ENCODE measurements at places on chromosomes 4 and X.
A peak's percentile ranks its signal among the peaks of the same experiment; 100 is the strongest.

- DNase-seq: no peak
Observed at GRCh38 chr4:23382879-23383278, 507.0 kb downstream of the PPARGC1A start.

- no peak for DNase-seq
Observed at GRCh38 chrX:118545510-118545909, 49.9 kb downstream of the DOCK11 start.

- DNase-seq: no peak
Observed at GRCh38 chrX:103637604-103638338, 9.0 kb downstream of the TCEAL1 start.

DNA sequence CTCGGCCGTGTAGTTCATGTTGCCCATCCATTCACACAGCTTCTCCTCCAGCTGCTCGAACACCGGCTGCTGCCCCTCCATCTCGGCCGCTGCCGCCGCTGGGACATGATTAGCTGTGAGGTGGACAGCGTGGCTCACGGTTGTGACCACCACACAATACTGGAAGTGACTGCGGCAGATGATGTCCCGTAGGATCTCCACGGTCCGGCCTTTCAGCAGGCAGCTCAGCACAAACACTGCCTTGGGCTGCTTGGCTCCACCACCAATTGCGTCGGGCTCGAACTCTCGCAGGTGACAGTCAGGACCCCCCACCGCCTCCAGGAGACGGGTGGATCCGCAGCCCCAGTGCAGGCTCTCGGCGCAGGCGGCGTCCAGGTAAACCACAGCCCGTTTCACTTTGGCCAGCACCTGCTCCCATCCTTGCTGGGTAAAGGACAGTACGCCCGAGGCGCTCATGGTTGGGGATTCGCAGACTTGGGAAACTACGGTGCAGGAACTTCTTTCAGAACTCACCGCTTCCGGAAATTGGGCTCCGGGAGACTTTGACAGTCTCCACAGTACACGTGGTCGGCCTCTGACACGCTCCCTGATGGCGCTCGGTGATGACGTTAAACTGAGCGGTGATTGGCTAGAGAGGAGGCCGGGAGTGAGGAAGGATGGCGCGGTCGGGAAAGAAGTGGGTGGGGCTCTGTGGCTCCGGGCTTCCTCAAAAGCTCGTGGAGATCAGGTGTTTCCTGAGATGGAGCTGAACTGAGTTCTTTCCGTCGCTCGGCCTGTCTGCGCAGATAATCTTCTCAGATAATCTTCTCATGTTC, at the start of gene SCFD2:
Gene SCFD2 (minus strand): TSS at position 576 of the 815 bp plus-strand sequence.
- peak; percentile 97 for DNase-seq

- DNase-seq: no peak
Observed at GRCh38 chr4:73447671-73448070, 11.7 kb downstream of the AFP start.

- DNase-seq: no peak
Observed at GRCh38 chr4:8192748-8193738, 6.0 kb upstream of the SH3TC1 start.

DNA sequence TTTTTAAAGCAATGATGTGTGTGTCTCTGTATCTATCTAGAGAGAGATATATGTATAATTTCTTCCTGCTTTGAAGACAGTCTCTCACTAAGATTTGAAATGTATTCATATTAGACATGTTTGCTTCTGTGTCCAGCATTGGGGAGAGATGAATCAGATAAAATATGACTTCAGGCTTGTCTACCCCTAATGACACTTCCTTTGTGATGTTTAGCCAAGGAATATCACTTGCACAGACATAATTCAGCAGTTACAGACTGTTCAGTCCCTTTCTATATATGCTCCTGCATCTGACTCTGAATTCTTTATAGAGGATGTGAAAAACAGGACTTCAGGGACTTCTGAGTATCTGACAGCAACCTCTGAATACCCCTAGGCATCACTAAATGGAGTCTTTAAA, 158.4 kb downstream of the DCLK2 start:
- DNase-seq: no peak

DNA sequence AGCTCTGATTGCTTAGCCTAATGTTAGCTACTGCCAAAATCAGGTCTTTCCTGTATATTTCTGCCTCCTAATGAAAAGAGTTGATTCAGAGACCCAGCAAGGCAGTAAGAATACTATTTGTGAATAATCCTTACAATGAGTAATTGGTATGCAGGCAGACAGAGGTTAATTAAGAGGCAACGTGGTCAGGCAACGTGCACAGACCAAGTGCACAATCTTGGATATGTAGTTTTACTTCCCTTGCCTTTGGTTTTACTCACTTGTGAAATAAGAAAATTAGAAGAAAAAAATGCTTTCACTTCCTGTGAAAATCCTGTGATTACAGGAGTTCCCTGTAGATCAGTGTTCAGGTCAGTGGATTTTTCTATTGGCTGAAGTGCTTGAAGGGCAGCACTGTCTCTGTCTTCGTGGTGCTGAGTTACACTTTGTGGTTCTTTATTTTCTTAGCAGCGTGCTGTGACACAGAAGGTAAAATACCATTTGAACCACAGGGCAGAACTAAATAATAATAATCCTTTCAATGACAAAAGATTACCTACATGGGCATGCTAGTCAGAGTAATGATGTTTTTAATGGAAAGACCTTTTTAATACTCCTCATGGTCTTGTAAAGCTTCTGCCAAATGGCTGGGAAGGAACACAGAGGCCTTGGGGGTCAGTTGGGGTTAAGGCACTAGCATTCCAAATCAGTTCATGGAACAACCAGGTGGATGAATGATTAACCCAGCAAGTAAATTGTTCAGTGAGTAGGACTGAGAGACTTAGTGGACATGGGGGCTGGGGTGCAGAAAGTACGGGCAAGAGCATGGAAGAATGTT, 430.9 kb downstream of the MAPK10 start:
- DNase-seq: no peak

GRCh38 chr4:120399826-120400225, 333.2 kb upstream of the MAD2L1 start:
- DNase-seq: no peak

DNA sequence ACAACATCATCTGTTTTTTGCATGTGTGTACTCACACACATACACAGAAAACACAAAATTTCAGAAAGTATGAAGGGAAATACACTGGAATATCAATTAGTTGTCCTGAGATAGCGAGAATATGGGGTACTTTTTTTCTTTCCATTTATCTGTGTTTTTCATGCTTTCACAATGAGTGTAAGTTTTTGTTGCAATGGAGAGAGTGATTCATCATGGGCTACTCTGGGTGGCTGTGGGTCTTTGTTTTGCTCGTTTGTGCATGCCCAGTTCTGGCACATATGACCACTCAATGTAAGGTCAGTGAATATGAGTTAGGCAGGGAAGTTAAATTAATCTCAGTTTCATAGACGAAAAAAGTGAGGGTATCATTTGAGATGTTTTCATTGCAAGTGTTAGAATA, 26.9 kb downstream of the XK start:
- no peak for DNase-seq

DNA sequence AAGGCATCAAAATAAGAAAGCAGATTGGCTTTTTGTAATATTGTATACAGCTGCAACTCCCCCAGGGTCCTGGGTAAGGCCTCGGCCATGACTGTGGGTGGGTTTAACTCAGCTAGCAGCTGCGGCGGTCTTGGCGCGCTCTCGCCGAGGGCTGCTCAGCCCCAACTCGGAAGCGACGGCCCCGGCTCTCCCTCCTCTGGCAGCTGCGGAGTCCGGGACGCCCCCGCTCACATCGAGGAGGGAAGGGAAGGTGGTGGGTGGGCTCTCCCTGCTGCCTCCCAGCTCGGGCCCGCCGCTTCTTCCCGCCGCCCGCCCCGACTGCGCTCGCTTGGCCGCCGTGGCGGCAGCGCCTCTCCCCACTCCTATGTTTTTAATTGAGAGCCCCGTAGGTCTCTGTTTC, 51.2 kb downstream of the GPR50 start:
- no peak for DNase-seq

All from amniotic stem cell (primary cell).